ENCODE measurements at places on chromosomes 5 and 9. TPM values are rescaled to one million over a fixed set of nuclear protein-coding genes. Genes with fewer than 3 reads are reported as not detected.

GRCh38 chr9:82168585-82168984, 180.0 kb downstream of the SPATA31D1 start:
- DNase-seq: no peak

DNA sequence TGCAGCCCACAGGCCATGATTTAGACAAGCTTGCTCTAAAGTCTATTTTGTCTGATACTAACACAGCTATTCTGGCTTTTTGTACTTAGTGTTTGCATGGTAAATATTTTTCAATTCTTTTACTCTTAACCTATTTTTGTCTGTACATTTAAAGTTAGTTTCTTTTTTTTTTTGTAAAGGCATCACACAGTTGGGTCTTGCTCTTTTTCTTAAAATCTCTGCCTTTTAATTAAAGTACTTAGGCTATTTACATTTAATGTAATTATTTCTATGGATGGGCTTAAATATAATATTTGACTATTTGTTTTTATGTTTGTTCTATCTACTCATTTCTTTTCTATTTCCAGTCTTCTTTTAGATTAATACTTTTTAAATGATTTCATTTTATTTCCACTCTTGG, 49.7 kb upstream of the MAST4 start:
- no peak for DNase-seq

DNA sequence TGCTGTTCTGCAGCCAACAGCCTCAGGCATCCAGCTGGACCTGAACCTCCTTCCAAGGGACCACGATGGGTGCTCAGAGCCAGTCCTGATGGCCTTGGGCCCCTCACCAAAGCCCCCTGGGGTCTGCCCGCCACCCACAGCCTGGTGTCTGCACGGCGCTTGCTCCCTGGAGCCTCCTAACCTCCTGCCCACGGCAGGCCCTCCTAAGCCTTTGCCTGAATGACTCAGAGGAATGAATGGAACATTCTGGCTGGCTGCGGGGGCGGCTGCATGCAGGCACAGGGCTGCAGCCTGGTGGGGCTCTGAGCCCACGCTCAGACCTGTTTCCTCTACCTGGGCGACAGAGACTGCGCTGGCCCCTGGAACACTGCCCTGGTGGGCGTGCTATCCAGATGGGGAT, 6.9 kb downstream of the SOHLH1 start:
- DNase-seq: no peak

DNA sequence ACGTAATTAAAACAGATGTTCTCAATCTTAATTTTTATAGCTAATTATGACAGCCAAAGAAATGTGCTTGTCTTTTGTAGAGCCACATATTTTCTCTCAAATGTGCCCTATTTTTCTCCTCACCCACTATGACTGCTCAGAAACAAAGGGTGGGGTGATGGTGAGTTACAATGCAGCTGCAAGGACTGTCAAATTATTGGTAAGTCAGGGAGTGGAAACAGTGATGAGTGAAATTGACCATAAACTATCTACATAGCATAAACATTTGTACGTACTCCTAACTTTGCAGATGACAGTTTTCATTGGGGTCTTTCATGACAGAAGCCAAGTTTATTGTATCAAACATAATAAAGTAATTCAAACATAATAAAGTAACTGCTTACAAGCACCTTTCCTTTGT, 215.9 kb downstream of the MCTP1 start:
- DNase-seq: no peak

DNA sequence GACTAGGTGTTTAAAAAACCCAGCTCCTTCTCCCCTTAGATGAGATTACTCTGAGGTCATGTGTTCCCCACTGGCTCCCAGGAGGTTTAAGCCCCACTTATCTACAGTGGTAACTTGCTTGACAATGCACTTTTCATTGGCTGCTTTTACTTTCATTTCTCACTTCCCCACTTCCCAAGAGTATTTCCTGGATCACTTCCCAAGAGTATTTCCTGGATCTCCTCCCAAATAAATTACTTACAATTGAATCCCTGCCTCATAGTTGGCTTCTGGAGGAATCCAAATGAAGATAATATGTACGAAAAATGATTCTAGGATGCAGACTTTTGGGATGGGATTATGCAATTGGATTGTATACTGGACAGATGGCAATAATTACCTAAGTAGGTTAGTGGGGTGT, 47.1 kb upstream of the CHSY3 start:
- no peak for DNase-seq

DNA sequence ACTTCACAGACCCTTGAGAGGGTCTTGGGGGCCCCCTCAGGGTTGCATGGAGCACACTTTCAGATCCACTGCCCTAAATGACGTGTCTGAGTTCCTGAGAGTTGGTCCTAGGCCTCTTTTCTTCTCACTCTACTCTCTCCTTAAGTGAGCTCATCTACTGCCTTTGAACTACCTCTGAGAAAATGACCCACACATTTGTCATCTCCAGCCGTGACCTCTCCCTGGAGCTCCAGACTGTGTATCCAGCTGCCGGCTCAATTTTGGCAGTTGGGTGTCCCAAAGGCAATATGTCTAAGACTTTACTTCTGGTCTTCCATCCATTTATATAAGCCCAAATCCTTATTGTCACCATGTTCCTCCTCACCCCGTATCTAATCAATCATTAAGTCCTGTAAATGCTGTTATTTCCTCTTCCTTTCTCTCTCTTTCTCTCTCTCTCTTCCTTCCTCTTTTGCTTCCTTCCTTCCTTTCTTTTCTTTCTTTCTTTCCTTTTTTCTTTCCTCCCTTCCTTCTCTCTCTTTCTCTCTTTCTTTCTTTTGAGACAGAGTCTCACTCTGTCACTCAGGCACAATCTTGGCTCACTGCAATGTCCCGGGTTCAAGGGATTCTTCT, 51.2 kb upstream of the HSPA9 start:
- no peak for DNase-seq

DNA sequence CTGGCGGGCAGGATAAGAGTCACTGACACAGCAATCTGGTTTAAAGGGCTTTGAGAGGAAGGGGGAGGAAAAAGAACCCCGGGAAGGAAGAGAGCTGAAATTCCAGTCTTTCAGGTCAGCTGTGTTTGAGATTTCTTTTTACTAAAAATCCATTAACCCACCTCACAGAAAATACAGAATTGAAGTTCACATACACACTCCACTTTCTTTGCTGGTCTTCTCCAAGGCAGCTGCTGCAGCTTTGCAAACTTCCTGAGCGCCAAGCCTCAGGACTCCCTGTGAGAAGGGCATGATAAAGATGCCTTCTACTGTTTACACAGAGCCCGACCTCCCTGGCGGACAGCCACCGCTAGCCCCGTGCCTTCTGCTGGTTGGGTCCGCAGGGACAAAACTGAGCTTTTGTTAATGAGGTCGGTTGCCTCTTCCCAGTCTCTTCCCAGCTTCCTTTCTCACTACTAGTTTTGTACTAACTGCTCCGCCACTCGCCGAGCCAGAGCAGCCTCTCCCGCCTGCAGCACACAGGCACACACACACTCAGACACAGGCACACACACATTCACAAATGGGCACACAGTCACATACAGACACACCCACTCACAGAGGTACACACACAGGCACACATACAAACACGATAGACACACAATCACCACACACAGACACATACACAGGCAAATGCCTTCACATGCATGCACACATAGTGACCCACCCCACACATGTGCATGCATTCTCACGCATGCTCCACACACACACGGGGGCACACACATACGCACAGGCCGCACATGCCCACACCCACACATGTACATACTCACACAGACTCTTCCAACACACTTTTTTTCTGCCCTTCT, at the start of gene FREM1:
Gene FREM1, minus strand, starts transcription at position 468 of the 845 bp plus-strand sequence. CDS start 41,451 bp downstream, outside the sequence.
- DNase-seq: no peak

GRCh38 chr5:108145351-108145750, 236.5 kb downstream of the FBXL17 start:
- no peak for DNase-seq

DNA sequence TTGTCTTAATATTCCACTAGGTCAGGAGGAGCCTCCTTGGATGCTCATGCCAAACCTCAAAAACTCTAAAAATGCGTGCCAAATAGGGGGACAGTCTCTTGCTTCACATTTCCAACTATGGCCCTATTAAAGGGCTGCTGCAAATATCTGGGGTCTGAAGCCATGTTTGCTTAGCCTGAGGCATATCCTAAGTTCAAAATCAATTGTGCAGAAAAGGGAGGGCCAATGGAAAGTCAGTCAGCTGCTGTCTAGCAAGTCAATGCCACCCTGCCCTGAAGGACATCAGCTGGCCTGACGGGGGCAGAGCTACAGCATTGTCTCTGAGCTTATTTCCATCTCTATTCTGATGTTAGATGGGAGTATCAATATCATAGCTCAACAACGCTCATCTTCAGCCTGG, 93.6 kb downstream of the SH3TC2 start:
- DNase-seq: no peak

GRCh38 chr9:111023128-111023527, 15.1 kb downstream of the LPAR1 start:
- DNase-seq: no peak

The CCDC183 gene
- total RNA-seq: not detected

The SLCO6A1 gene
- not detected for total RNA-seq

The IGFBPL1 gene
- 0.24 TPM for total RNA-seq

The LCN12 gene
- total RNA-seq: 0.49 TPM

The CCDC192 gene
- total RNA-seq: not detected
